ENCODE measurements at places on chromosomes 4 and X.

DNA sequence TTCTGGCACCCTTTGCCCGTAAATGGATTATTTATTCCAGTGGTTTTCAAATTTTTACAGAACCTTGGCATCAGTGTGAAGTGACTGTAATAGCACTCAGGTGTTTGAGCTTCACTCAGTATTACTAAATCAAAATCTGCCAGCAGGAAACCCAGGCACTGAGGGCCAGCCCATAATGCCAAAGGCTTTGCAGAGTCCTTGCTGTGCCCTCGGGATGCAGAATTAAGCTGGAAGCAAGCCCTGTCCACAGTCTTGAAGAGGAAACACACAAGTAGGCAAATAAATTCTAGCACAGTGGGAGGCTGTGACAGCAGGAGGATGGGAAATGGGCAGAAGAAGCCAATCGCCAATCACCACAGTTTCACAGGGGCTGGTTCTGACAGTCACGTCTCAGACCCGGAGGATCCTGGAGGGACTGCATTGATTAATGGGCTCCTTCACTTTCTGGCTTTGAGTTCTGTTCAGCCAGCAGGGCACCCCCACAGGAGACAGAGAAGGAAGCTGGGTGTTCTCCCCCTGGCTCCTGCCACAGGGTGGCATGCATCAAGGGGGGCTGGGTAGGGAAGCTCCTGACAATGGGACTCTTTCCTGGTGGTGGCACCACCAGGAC is 138.8 kb downstream of the MTNR1A start:
- DNase-seq, result no peak

DNA sequence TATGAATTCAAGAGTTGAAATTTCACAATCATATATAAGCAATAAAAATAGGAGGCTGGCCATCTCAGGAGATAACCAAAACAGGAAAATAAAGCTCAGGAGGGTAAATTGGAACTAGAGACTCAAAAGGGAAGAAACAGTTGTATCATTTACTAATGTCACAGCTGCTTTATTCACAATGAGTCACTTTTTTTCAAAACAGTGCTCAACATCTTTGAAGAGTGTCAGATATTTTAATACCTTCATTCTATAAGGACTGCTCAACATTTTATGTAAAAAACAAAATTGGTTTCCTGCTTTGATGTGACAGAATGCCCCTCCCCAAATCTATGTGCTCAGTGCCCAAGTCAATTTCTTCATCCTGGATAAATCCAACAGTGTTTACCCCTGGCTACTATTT is 97.7 kb downstream of the DDX60 start:
- DNase-seq, result no peak

- no peak for DNase-seq
Measured at GRCh38 chrX:152865232-152865920, 32.5 kb upstream of the ZNF185 start.

DNA sequence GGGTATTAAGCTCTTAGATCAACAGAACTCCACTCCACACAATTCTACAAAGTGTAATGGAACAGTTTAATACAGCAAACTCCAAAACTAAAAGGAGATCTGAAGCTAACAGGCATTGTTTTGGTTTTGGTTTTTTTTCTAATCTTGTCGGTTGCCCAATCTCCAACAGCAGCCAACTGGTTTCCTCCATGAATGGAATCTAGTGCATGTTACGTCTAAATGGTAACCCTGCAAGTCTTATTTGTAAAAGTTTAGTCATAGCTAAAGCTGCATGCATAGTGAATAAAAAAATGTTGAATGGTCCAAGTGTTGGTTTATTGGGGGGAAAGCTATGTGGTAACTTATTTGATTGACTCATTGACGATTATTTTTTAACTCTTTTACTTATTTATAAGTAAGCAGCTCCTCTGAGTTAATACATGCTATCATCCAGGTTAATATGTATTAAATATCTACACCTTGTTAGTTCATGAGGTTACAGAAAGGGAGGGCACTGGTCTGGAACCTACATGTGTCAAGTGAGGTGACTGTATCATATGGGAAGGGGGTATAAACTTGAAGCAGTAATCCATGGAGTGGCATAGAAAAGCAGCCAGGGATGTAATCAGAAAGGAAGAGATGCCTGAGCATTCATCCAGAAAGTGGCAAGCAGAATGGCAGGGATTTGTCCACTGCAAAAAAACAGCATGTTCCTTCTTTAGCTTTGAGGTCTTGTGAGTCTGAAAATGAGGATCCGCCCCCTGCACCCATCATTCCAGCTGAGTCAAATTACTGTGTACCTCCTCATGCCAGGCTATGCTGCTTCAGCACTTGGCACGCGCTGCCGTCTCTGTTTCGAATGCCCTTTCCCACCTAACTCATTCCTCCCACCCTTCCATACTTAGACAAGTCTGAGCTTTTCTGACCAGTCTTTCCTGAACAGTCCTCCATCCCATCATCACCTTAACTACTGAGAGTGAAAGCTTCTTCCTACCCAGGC is 81.7 kb downstream of the PDGFC start:
- DNase-seq, result no peak

- DNase-seq, result no peak
Measured at GRCh38 chr4:3436798-3437581, 4.8 kb upstream of the HGFAC start.

DNA sequence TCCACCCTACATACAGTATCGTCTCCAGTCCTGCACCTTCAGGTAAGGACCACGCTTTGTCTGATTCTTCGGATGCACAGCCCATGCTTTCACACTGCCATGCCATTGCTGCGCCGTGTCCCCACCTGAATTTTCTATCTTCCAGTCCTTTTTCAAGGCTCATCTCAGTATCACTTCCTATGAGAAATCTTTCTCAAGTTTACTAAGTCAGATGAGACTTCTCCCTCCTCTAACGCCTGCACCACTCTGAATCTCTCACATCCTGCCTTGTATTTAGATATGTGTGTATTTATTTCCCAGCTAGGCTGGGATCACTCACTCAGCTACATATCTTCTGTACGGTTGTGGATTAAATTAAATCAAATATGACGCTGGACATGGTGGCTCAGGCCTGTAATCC is 116.8 kb downstream of the SMIM20 start:
- DNase-seq, result no peak

DNA sequence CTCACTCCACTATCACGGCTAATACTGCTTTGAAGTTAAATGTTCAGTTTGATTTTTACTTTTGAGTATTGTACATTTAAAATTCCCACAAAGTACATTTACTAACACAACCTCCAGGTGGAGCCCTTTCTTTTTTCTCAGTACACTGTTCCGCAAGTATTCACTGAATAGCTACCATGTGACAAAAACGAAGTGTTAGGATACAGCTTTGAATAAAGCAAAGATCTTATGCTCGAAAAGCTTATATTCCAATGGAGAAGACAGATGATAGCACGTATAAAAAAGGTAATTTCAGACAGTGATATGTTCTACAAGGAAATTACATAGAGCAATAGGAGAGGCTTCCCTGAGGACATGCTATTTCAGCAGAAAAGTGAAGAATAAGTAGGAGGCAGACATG is 60.7 kb upstream of the ABCG2 start:
- peak; percentile 53 for DNase-seq

GRCh38 chr4:15882675-15883086 is 55.9 kb downstream of the FGFBP1 start:
- peak; percentile 44 for DNase-seq

DNA sequence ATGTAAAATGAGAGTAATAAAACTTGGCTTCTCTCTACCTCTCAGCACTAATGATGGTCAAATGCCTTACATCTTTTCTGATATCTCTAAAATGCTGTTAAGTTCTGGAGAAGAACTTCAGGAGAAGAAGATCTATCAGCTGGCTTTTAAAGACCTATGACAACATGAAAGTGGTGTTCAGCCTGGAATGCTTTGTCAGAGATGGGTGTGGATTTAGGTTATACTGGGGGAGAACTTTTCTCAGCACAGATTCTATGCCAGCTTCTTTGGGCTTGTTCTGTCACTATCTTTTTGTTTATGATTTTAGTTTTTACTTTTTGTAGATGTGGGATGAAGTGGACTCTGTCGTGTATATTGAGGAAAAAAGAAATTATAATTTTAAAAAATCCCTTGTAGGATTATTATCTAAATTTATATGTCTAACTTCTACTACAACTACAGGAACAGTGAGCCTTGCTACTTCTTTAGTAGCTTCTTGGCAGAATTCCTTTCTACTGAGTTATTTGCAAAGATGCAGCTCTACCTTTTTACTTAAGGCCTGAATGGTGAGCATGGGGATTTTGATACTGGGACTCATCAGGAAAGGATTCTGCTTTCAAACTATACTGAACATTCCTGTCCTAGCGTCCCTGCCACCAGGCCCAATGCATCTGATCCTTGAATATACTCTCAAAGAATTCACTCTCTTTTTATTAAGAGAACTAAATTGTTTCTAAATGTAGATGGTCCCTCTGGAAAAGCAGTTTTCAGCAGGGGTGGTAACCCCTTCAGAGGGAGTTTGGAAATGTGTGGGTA is 19.6 kb downstream of the CYP2U1 start:
- no peak for DNase-seq
